Central memory CD8-positive, alpha-beta T cell (primary cell): ENCODE measurements at places on chromosomes 2 and 18.

DNA sequence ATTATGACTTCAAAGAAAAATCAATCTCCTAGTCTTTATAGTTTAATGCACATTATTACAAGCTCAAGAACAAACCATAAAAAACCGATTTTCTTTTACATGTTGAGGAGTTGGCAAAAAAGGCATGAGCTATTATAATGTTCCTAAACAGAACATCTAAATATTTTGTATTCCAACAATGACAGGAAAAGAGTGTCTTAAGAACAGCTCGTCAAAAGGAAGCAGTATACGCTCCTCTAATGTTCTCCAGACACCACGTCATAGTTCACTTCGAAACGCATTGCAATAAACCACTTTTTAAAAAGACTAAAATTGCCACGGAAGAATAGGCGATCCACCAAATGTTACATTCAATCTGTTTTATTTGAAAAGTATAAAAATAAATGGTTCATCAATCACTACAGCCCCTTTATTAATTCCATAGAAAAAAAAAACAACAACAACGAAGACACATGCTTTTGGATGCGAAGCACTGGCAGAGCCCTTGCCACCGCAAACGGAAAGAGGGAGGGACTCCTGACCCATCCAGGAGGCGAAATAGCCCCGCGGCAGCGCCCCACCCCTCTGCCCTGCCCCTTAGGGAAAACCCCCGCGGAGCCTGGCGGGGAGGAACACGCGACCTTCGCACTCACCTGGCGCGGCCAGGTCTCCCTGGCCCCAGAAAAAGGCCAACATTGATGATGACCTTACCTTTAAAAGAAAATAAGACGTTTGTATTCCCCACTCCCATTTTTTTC, 45.8 kb downstream of the MBP start:
- no peak for DNase-seq
- peaks cover 78% of the 10 kb centered on the region for H3K4me1 ChIP-seq
- no peaks in the 10 kb centered on the region for H3K27me3 ChIP-seq
- peaks cover 21% of the 10 kb centered on the region for H3K36me3 ChIP-seq
- H3K27ac ChIP-seq = peak overlapping the region; percentile 38

DNA sequence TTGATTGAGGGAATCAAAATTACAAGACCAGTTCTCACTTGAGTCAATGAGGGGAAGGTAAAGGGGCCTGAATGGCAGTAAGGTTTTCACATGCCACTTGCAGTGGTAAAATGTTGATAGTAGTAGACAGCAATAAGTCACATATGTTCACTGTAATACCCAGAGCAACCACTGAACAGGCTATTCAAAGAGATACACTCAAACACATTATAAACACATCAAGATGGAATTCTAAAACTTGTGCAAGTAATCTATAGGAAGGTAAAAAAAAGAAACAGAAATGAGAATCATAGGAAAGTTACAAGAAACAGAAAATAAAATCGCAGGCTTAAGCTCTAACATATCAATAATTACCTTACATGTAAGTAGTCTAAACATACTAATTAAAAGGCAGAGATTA, 86.6 kb upstream of the AFF3 start:
- H3K4me1 ChIP-seq = no peaks in the 10 kb centered on the region
- no peaks in the 10 kb centered on the region for H3K36me3 ChIP-seq
- peaks cover 10% of the 10 kb centered on the region for H3K27me3 ChIP-seq
- no peak overlapping the region for H3K27ac ChIP-seq
- DNase-seq = no peak

DNA sequence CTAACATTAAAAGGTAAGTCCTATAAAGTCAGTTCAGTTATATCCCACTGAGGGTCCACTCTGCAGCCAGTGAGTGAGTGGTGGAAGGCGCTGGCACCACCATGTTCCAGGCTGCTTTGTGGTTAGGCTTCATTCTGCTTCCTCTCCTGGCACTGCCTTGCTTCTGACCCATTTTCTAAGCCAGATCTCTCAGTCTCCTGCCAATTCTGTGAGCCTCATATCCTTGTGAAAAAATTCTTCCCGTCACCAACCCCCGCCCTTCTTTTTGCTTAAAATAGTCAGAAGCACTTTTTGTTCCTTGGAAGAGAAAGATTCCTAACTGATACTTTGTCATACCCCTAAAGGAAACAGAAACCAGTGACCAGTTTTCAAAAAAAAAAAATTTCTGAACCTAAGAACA, 139.8 kb upstream of the NCK2 start:
- H3K36me3 ChIP-seq = no peaks in the 10 kb centered on the region
- no peaks in the 10 kb centered on the region for H3K4me1 ChIP-seq
- H3K27ac ChIP-seq = no peak overlapping the region
- no peaks in the 10 kb centered on the region for H3K27me3 ChIP-seq

- H3K36me3 ChIP-seq = no peaks in the 10 kb centered on the region
- no peak for DNase-seq
- H3K27ac ChIP-seq = no peak overlapping the region
- H3K27me3 ChIP-seq = no peaks in the 10 kb centered on the region
Measured at GRCh38 chr2:185531721-185532120, 206.9 kb upstream of the FSIP2 start.
